ENCODE measurements at places on chromosomes 11 and 22.

DNA sequence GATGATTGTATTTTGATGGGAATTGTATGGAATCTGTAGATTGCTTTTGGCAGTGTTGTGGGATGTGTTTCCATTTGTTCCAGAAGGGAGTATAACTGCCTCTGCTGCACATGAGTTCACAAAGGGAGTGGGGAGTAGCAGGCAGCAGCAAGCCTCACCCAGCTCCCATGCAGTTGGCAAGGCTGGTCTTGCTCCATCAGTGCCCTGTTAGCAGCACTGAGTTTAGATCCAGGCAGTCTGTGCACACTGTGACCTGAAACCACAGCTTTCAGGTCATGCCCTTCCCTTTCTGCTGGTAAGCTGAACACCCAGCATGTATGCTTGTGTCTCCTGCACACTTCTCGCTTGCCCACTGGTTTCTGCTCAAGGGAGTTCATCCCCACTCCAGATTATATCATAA, 3.7 kb upstream of the NUCB2 start:
- DNase-seq = no peak

GRCh38 chr11:128179039-128179438, 408.3 kb downstream of the ETS1 start:
- no peak for DNase-seq

DNA sequence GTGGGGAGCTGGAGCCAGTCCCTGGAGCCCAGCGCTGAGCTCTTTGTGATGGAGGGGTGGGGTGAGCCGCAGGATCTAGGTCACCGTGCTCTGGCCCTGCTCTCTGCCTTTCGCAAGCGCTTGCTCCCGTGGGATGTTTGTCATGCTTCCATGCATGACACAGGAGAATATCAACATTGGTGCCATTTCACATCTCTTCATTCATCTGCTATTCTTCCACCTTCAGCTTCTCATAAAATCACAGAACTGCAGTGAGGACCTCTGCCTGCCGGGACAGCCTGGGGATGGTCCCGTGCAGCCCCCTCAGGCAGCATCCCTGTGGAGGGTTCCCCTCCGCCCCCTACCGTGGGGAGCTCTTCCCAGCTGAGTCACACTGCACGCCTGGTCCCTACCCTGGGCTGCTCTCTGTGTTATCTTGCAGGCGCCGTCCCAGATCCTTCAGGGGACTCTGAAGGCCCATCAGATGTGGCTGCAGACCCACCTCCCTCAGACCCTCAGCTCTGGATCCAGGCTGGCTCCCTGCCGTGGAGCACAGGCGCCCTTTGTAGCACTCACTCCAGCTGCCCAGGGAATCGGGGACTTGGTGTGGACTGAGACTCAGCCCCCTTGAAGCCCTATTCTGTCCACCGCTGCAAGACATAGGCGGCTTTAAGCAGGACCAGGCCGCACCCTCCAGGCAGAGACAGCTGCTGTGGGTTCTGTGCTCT, 5.1 kb upstream of the SEPTIN5 start:
- no peak for DNase-seq

DNA sequence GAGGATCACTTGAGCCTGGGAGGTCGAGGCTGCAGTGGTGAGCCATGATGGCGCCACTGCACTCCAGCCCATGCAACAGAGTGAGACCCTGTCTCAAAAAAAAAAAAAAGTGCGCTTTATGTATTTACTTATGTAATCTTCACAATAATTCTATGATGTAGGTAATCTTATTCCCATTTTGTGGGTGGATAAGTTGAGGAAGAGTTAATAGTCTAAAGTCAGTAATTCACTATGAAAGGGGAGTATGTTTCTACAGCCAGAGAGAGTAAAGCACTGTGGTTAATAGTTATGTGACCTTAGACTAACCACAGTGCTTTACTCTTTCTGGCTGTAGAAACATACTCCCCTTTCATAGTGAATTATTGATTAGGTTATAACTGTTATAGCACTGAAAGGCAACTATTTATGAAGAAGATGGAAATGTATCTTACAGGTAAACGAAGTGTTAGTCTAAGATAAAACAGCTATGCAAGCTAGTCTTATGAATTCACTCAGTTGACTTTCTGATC, 11.9 kb downstream of the CTR9 start:
- no peak for DNase-seq
